ENCODE measurements at places on chromosomes 6 and 20. TPM values are rescaled to one million over a fixed set of nuclear protein-coding genes. Genes with fewer than 3 reads are reported as not detected.

CD2AP gene
- total RNA-seq, result 28.0 TPM

ETV7 gene
- total RNA-seq, result 6.7 TPM

NKAIN2 gene
- not detected for total RNA-seq

SMIM8 gene
- 11.0 TPM for total RNA-seq

STMN3 gene
- 11.6 TPM for total RNA-seq

CD83 gene
- 1.4 TPM for total RNA-seq
